ENCODE measurements at places on chromosomes 6 and 20.

- no peak for DNase-seq
These were observed 239.7 kb downstream of the TTLL2 start for GRCh38 chr6:167564416-167565250.

GRCh38 chr6:121651420-121651819, 216.0 kb downstream of the GJA1 start:
- DNase-seq, result no peak

DNA sequence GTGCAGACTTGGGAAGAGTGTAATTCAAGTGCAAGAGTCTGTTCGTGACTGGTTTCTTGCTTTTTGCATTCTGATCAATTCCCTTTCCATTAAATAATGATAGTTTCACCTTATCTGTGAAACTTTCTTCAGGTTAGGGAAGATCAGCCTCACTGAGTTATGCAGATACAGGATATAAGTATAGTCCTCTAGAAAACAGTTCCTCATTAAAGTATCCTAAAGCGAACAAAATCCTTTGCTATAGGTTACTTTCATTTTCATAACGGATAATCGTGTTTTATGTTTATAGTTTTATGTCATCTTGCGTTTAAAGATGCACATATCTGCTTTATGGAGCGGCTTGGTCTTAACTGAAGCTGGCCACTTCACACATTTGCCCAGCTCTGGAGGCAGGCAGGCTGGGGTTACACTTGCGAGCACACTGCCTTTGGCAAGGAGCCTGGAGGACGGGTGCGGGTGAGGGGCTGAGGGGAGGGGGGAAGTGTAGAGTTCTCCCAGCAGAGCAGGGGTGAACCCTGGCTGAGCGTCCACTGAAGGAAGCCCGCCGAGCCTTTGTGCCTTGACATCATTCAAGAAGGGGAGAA, 123.5 kb upstream of the IFNGR1 start:
- no peak for DNase-seq

DNA sequence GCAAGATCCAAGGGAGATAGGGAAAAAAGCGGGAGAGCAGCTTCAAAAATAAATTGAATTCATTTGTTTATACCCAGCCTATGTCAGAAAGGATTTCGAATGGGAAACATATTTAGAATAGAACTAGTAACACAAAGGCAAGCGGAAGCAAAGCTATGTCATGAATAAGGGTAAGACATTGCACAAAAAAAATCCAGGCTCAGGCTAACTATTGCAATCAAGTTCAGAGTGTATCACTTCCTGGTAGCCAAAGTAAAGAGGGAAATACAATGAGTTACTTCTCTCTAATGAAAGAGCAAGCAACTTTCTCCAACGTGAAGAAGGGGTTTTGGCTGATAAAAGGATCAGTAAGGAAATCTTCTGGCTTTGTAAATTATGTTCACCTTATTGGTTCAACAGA, 212.8 kb downstream of the ZMYND8 start:
- no peak for DNase-seq
